ENCODE measurements at places on chromosomes 4 and X.

GRCh38 chr4:26509681-26510333, 19.5 kb upstream of the CCKAR start:
- no peak for DNase-seq

GRCh38 chr4:101199507-101200285, 147.6 kb downstream of the PPP3CA start:
- peak; percentile 56 for DNase-seq

DNA sequence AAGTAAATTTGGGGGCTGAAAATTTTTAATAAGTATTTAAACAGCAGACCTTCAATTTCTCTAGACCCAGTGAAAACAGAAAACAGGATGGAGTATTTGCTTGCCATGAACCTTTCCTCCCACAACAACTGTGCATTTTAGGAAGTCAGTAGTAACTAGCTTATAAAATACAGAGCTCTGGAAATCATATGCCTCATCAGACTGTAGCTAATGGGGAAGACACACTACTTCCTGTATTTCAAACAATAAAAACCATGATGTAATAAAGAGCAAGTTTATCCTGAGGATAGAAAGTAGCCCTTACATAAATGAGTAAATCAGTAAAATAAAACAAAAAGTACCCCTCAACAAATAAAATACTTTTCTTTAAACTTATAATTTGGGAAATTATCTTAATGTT, 280.1 kb upstream of the ZFP42 start:
- no peak for DNase-seq

DNA sequence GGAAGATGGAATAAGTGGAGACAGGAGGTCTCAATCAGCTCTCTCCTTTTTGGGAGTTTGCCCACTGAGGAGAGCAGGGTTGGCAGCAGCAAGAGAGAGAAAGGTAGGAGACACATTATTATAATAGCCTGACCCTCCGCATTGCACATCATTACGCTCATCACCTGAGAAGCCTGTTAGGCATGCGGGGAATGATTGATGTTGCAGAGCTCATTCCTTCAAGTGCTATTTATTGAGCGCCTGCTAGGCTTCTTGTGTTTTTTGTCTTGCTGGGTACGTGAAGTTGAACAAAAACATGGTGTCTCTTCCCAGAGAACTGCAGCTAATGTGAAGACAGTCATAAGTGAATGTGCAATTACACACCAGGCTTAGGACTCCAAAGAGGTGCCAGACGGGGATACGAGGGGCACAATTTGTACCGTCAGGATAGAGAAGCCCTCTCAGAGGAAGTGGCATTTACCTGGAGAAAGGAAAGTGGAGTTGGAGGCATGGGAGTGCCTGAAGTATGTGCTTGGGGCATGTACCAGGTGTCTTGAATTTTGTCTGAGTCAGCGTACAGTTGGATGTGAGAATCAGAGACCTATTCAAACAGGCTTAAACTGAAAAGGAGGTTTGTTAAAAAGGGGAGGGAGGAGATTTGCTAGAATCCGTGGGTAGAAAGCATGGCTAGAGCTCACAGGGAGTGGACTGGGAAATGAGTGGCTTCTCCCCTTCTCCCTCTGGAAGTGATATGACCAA, 90.2 kb upstream of the SOD3 start:
- DNase-seq: no peak

GRCh38 chrX:130097507-130098209, 12.6 kb downstream of the ELF4 start:
- no peak for DNase-seq

DNA sequence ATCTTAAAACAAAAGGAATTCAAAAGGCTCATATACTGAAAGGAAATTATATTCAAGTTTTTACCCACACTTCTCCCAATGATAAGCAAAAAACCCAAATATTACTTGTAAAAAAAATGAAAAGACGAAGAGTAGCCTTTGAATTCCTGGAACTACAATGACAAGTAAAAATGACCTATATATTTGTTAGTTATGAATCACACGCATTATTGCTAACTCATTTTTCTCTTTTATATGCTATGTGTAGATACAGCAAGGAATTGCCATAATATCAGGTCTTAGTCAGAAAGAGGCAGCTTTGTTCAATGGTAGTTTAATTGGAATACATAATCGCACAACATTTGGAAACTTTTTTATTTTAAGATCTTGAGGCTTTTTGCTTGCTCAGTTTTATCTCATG, 22.7 kb upstream of the ASB5 start:
- no peak for DNase-seq

DNA sequence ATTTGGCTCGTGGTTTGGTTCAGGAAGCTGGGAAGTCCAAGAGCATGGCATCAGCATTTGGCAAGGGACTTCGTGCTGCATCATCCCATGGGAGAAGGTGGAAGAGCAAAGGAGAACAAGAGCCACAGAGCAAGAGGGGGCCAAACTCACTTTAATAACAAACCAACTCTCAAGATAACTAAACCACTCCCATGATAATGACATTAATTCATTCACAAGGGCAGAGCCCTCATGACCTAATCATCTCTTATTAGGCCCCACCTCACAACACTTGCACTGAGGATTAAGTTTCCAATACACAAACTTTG, 113.4 kb upstream of the ATXN3L start:
- peak; percentile 60 for DNase-seq

DNA sequence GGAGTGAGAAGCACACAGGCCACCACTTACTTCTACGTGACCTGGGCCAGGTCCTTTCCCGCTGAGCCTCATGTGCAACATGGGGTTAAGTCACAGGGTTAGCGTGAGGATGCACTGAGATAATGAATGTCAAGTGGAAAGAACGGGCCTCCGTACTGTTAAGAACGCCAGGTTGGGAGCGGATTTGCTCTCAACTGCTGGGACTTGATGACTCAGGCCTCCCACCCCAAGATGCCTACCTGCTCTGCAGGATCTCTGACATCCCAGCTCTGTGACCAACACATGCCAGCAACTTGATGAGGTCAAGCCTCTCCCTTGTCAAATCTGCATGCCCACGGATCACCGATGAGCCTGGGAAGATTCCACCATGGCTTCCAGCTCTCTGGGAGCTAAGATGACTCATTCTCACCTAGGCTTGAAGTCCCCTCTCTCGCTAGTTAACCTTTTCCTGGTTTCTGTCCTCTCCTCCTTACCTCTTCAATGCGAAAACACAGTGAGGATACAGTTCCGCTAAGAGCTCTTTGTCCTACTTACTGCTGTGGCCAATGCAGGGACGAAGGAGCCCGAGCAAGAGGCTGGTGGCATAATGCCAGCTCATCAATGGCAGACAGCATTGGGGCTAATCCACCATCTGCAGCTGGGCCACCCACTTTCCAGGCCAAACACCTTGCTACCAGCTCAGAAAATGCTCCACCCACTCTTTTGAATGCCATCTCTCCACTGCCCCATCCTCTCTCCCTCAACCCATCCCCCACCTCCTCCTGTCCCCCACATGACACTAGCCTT, 67.6 kb downstream of the PJA1 start:
- no peak for DNase-seq

- DNase-seq: no peak
Observed at GRCh38 chr4:10623862-10624261, 60.7 kb downstream of the CLNK start.

- peak; percentile 28 for DNase-seq
Observed at GRCh38 chr4:86972997-86973396, 38.2 kb downstream of the AFF1 start.

DNA sequence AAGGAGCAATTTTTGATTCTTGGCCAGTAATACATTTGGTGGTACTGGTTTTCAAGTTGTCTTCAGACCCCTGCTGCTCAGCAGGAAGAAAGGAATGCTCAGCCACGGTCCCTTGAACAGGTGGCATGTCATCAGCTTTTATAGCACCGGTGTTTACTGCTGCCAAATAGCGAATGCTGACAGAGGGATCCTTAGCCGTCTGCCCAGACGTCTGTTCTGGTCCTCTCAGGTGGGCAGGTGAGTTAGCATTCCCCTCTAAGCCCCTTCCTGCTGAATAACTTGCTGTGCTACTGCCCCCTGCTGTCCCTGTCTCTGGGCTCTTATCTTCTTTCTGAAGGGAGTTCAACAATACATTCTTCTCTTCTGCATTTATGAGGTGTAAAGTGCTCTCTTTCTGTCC, 28.4 kb downstream of the BOD1L1 start:
- DNase-seq: no peak

DNA sequence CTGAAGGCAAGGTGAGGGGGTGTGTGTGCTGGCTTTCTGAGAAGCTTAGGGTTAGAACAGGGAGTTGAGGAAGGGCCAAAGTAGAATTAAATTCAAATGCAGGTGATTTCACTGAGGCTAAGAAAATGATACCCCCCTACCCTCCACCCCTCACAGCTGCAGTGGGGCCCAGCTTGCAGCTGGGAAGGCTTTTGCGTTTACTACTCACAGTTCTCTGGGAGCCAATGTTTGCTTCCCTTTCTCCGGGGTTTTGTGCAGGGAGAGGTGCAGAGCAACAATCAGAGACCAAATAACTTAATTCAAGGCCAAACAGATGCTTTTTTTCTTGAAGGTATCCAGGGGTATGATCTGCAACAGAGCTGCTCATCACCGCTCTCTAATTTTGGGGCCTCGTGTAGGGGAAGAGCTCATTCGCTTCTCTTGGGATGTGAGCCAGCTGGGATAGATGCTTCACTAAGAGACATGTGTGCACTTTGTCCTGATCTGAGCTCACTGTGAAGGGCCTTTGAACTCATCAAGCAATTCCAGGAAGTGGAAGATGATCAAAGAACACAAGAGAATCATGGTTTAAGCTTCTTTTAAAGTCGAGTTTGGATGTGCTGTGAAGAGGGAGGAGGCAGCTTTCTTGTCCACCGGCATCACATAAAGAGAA, 122.7 kb upstream of the C1GALT1C1 start:
- DNase-seq: no peak

GRCh38 chrX:41518127-41518840, 71.1 kb downstream of the NYX start:
- no peak for DNase-seq

- no peak for DNase-seq
Observed at GRCh38 chrX:100704581-100705203, 27.2 kb downstream of the SYTL4 start.

DNA sequence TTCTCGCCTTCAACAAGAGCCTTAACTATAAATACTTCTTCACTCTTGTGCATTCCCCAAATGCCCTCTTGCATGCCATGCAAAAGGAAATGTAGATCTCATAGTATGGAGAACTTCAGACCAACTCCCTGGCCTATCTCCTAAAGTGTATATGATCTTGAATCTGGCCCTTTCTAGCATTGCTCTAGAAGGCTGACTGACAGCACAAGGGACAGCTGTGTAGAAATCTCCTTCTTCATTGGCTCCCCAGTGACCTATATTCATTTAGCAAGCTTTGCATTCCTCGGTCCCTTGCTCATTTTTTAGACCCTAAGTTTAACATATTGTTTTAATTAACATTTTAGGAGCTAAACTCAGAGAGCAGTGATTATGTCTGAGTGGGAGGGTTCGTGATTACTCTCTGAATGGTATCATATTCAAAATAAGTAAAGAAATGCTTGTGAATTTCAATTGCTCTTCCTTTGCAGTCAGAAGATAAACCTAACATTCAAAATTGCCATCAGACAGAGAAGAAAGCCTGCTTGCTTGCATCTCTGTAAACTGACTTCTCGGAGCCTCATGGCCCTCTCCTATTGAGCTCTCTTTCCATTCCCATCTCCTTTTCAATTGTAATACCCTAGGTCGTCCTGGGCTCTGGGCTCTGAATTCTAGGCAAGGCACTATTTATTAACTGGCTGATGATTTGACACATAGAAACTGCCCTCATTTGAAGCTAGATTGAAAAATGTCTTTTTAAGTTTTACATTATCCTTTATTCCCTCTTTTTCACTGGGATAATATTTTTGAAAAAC, 120.3 kb upstream of the PRKG2 start:
- no peak for DNase-seq

GRCh38 chrX:95325185-95325584, 1359.5 kb upstream of the DIAPH2 start:
- no peak for DNase-seq

- no peak for DNase-seq
Observed at GRCh38 chrX:96170626-96171025, 514.0 kb upstream of the DIAPH2 start.

DNA sequence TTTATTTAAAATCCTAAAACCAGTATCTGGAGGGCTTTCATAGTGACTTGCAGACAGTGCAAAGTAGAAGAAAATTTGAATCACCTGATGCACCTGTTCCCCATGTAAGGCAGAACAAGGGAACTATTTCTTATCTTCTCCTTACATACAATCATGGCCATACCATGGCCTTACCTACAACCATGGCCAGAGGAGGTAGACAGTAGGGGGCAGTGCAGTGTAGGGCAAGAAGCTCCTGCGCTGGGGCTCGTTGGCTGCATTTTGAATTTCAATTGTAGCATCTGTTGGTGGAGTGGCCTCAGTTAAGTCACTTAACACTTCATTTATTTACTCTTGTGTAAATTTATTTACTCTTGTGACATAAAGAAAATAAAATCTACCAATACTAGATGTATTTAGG, 33.0 kb downstream of the GALNTL6 start:
- peak; percentile 65 for DNase-seq

DNA sequence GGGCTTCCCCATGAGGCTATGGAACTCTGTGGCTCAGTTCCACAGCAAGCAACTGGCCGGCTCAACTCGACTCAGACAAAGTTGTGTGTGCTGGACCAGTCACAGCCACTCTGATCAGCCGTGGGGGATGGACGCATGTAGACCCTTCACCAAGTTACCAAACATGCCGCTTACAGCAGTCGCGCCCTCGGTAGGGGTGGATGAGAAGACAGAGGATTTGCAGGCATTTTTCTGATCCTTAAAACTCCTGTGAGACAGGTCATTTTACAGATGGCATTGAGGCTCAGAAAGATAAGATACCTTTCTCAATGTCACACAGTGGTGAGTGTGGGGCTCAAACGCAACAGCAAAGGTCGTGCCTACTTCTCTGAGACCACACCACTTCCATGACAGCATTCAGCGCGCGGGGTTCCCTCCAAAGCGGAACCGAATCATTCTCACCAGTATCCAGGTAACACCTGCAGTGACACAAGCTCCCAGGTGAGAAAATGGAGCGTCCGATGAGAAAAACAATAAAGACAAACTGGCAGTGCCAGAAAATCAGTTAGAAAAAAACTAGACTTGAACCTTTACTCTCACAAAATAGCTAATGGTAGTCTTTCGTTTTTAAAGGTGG, 83.6 kb downstream of the RELL1 start:
- no peak for DNase-seq

DNA sequence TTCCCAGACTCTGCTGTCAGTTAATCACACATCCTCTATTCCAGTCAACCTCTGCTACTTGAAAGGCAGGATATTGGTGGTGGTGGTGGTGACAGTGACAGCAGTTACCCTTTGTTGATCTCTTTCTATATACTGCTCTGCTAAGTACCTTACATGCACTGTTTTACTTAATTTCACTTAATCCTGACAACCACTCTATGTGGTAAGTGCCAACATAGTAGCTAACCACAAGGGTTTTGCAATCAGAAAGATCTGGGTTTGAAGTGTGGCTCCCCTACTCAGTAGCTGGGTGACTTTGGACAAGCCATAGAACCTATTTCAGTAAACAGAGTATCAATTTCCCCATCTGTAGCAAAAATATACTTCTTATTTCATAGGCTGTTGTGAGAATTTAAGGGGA, 24.2 kb upstream of the F9 start:
- DNase-seq: no peak

GRCh38 chrX:20056704-20057103, 60.0 kb downstream of the MAP7D2 start:
- peak; percentile 8 for DNase-seq
